Activated naive CD8-positive, alpha-beta T cell treated with anti-CD3 and anti-CD28 coated beads, Interleukin-2, amount 50 U/mL, for 16 hours (primary cell): ENCODE measurements at places on chromosomes 6 and 20.

DNA sequence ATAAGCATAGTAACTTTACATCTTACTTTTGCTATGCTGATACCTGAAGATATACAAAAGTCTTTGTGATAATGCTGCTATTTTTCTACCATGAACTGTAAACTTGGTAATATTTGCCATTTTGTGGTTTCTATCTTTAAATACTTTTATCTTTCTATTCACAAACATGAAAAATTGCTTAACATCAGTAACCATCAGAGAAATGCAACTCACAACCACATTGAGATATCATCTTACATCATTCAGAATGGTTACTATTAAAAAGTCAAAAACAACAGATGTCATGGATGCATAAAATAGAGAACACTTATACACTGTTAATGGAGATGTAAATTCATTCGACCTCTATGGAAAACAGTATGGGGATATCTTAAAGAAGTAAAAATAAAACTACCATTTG is 112.0 kb downstream of the TRDN start:
- DNase-seq, result no peak

- no peak for DNase-seq
These were observed 57.7 kb downstream of the PPP1R14C start for GRCh38 chr6:150200428-150201100.

GRCh38 chr20:17896193-17896723 is 72.3 kb downstream of the SNX5 start:
- no peak for DNase-seq

GRCh38 chr6:150352321-150353296 is 16.2 kb upstream of the IYD start:
- no peak for DNase-seq

DNA sequence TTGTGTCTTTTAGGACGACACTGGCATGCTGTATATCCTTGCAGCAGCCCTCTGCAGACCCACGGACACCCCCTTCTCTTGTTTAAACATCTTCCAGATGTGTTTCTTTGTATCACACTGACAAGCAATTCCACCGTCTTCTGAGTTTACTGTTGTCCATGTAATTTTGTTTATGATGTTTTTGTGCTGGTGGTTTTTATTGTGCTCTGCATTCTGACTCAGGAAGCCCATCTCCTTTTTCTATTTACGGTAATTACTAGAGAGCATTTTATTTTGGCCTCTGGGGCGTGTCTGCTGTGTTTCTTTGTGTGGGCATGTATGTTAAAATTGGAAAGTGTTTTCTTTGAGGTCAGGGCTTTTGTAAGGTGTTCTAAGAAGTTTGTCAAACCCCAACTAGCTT is 111.9 kb downstream of the JARID2 start:
- no peak for DNase-seq

- DNase-seq, result no peak
These were observed 273.2 kb downstream of the HIVEP2 start for GRCh38 chr6:142671791-142672190.

- peak; percentile 31 for DNase-seq
These were observed 774 bp downstream of the PLEKHG1 start for GRCh38 chr6:150600301-150601017.

DNA sequence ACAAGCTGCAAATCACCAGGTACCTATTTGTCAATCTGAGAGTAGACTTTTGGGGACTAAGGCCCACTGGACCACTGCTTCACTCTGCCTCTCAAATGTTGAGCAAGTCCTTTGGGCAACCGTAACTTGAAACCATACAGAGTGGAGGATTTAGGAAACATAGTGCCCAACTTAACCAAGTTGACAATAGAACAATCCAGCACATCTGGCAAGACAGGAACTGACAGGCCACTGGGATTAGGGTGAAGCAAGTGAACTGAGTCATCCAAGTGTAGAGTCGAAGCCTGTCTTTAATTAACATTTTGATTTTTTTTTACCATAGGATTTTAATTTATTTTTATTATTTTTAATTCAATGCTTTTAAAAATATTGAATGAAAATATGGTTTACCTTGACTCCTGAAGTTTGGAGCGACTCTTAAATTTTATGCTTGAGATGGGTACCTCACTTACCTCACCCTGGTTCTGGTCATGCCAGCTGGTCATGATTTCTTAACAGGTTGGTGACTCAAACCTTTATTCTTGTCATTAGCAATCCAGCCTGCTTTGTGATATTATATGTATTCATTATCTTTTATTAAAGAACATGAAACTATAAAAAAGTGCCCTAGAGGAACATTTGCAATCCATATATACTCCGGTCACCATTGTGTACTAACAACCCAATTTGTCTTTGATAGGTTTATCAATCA is 312.1 kb upstream of the DEFB112 start:
- no peak for DNase-seq

GRCh38 chr6:39338397-39338796 is 15.9 kb upstream of the KCNK16 start:
- no peak for DNase-seq

GRCh38 chr6:1144842-1145767 is 166.8 kb upstream of the FOXQ1 start:
- DNase-seq, result no peak

DNA sequence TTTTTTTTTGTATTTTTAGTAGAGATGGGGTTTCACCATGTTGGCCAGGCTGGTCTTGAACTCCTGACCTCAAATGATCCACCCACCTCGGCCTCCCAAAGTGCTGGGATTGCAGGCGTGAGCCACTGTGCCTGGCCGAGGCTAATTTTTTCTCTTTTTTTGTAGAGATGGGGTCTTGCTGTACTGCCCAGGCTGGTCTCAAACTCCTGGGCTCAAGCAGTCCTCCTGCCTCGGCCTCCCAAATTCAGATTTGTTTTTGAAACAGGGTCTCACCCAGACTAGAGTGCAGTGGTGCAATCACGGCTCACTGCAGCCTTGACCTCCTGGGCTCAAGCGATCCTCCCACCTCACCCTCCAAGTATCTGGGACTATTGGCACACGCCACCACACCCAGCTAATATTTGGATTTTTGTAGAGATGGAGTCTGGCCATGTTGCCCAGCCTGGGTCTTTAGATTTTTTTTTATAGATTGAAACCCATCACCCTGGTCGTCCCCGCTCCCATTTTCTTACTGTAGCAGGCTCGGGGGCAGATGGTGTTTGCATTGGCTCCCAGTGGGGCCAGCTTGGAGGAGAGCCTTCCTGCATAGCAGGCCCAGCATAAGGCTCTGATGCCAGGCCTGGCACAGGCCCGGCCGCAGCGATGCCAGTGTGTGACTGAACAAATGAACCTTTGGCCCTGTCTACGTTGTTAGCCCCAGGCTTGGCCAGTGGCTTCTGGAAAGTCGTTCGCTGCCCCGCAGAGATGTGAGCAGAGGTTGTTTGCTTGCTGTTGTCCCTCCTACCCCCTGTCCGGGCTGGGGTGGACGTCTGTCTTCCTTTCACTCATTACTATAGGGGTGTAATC is 4.3 kb upstream of the MTG2 start:
- DNase-seq, result no peak

GRCh38 chr20:18985551-18985950 is 172.0 kb downstream of the SCP2D1 start:
- no peak for DNase-seq

DNA sequence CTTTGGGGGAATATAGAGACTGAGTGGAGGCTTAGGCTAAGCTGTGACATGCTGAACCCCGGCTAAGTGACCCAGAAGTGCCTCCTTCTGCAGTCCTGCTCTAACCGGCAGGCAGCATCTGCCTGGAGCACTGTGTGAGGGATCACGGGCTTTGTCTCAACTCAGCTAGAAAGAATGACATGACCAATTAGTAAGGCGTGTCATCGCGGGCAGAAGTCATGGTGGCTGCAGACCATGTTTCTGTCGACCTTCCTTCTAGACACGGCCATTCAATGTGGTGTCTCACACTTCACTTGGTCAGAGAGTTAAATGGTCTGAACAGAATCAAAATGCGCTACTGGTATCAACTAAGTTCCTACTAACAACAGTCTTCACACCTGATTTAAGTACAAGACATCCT is 35.0 kb downstream of the HUS1B start:
- no peak for DNase-seq

DNA sequence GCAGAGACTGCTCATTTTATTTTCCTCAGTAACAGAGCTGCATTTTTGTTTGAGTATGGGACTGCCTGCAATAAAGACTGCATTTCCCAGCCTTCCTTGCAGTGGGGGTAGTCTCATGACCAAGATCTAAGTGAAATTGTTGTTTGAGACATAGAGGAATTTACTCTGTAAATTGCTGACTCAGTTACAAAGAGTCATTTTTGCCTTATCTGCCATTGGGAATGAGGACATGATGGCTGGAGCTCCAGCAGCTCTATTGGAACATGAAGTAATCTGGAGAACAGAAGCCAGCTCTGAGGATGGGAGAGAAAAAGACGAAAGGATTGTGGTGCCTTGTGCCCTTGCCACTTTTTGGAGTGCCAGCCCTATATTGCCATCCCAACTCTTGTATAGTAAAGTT is 2.1 kb upstream of the CST11 start:
- DNase-seq, result no peak

GRCh38 chr20:43408848-43409576 is 48.7 kb upstream of the SRSF6 start:
- no peak for DNase-seq

GRCh38 chr6:106510090-106510970 is 119.0 kb downstream of the RTN4IP1 start:
- DNase-seq, result peak; percentile 42
